ENCODE measurements at places on chromosomes 2 and 18.
A peak's percentile ranks its signal among the peaks of the same experiment; 100 is the strongest.

- no peak for DNase-seq
Measured at GRCh38 chr2:26706616-26707473, 14.3 kb downstream of the KCNK3 start.

DNA sequence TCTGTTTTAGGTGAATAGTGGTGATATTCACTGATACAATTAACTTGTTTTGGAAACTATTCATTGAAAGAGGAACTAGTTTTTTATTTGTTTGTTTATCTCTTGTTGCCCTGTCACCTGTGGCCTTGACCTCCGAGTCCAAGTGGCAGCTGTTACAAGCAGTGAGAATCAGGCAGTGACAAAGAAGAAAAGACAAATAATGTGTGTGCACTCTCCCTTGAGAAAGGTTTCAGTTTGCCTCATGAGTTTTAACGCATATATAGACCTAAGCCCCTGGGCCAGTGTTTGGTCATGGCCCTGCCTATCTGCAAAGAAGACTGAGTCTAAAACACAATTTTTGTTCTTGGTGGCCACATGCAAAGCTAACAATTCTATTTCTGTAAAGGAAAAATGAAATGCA, 15.3 kb downstream of the KYNU start:
- no peak for DNase-seq

DNA sequence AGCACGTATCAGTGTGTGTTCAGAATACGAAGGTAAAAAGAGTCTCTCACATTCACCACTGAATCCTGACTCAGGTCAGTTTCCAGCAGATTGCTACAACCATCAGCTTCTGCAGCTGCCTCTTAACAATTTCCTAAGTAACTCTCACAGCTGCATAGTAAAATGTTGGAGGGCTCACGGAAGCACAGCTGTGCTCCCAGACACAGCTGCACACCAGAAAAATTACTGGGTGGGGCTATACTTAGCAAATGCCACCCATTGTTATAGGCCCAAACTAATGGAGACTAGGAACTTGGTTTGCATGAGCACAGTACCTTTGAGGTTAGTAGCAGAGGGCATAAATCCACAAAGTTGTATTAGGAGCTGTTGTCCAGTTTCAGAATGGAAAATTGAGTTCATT, 153.9 kb upstream of the ERBB4 start:
- DNase-seq = no peak

- DNase-seq = no peak
Measured at GRCh38 chr2:74878551-74878950, 44.6 kb downstream of the HK2 start.

- DNase-seq = no peak
Measured at GRCh38 chr2:21263622-21264021, 139.9 kb downstream of the TDRD15 start.

GRCh38 chr2:69683170-69683971, 39.8 kb upstream of the AAK1 start:
- no peak for DNase-seq

DNA sequence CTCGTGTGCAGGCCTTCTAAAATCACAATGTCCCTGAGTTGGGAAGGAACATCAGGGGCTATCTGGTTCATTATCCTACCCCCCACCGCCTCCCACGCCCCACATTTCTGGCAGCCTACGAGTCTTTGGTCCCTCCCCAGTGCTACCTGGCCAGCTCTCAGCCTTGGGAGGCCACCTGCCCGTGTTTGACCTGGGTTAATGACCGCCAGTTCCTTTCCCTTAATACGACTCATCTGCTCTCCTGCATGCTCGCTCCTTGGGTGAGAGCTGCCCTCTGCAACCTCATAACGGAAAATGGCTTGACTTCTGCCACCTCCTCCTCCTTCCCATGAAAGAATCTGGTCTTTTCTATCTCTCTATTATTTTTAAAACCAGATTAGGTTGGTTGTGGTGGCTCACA, 112.5 kb downstream of the NEDD4L start:
- DNase-seq = no peak

- DNase-seq = no peak
Measured at GRCh38 chr2:190455358-190456095, 47.4 kb downstream of the MFSD6 start.

DNA sequence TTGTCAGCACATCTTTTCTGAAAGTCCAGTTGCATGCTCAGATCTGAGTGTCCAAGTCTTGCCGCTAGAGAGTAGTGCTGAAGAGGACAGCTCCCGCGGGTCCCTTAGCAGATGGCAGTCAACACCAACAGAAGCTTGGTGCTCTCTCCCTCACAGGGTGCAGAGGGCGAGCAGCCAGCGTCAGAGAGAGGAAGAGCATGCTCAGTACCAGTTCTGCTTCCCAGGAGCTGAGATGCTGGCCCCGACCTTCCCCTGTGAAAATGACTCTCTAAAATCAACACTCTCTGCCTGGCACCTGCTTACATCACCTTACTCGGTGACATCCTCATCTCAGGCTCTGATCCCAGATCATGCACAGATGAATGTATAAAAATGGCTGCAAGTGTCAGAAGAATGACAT, 86.0 kb upstream of the TWIST2 start:
- DNase-seq = no peak

- DNase-seq = no peak
Measured at GRCh38 chr2:96330407-96330806, 5.2 kb upstream of the NCAPH start.

DNA sequence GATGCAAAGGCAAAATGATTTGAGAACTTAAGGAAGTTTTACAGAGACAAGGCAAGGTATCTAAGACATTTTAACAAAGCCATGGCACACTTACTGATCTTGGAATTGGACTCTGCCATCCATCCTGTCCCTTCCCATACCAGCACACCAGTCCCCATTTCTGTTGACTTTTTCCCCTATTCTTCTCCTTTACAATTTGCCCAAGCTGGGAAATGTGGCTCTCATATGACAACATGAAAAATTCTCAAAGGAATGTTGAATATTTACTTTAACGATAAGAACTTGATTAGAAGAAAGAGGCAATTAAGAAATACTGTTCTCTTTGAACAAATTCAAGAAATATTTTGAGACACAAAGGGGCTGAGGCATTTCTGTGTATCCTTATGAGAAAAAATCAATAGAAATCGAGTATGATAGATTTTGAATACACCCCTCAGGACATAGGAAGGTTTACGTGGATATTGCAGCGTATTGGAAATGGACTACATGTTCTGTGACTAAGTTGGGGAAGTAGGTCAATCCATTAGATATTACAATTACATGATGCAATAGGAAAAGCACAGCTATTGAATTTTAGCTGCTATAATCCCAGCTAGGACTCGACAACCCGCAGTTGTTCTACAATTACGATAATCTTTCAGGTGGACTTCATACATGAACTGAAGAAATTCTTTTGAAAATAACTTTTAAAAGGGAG, 201.6 kb downstream of the TRIB2 start:
- DNase-seq = no peak

DNA sequence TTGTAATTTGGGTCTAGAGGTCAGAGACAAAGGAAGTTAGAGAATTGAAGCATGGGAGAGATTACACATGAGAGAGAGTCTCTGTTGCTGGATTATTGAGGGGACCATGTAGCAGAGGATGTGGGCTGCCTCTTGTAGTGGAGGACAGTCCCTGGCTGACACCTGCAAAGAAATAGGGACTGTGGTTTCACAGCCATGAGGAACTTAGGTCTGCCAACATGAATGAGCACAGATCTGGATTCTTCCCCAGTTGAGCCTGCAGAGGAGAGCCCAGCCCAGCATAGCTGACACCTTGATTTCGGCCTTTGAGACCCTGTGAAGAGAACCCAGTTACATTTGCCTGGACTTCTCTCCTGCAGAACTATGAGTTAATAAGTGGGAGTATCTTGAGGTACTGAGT, 179.5 kb upstream of the TWIST2 start:
- no peak for DNase-seq

DNA sequence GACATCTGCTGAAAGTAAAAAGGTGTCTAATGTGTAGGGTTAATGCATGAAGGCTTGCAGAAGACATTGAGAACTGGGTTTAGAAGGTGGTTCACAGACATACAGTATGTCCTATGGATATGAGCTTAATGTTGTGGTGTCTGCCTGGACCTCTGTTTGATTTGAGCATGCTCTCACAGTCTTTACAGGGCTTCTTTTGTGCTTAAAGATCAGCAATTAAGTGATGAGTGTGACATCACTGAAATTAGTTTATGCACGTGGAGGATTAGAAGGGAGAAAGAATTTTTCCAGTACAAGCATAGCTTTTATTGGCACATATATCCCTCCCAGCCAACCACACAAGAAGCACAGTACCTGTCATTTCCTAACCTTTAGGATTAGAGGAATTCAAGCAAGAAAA, 367.5 kb upstream of the RAB12 start:
- no peak for DNase-seq

DNA sequence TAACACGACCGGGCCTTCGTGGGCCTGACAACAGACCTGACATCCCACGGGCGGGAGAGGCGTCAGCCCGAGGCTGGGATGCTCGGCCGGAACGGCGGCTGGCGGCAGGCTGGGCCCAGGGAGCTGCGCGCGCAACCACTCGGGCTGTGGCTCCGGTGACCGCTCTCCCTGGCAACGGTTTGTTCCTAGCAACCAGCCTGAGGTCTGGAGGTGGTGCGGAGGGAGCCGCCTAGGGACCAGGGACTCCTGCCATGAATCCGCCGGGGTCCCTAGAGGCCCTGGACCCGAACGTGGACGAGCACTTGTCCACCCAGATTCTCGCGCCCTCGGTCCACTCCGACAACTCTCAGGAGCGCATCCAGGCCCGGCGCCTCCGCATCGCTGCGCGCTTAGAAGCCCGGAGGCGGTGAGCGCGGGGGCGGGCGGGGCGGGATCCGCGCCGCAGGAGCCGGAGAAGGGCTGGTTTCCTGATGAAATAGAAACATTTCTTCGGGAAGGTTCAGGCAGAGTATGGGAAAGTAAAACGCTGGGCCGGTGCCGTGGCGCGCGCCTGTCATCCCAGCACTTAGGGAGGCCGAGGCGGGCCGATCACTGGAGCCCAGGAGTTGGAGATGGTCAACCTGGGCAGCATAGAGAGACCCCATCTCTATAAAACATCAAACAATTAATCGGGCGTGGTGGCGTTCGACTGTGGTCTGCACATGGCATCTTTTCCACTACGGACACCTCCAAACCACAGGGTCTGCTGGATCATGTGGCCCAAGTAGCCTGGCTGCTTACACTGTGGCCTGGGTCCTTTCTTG, at the start of gene DRC1:
Gene DRC1 (plus strand): TSS at position 182 of the 803 bp plus-strand sequence. CDS start 70 bp downstream, at position 252.
- DNase-seq = peak; percentile 87

DNA sequence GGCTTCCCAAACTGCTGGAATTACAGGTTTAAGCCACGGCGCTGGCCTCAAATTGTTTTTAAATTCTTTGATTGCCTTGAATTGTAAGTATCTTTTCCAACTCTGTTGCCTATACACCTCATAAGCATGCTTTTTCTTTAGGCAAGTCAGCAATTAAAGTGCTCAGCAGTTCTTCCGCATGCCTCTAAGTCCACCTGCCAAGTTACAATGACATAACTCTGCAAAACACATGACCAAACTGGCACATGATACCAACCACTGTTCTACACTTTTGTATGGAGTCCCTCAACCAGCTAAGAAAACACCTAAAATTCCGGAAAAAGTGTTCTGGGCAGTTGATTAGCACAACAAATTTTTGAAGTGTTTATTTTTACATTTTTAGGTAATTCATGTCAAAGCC, 5.1 kb downstream of the TXNL4A start:
- no peak for DNase-seq

- no peak for DNase-seq
Measured at GRCh38 chr2:47118581-47118980, 36.5 kb downstream of the STPG4 start.

- no peak for DNase-seq
Measured at GRCh38 chr2:19752500-19752899, 149.3 kb downstream of the TTC32 start.

- DNase-seq = no peak
Measured at GRCh38 chr2:98932778-98933343, 3.2 kb downstream of the CRACDL start.

- no peak for DNase-seq
Measured at GRCh38 chr2:201058914-201059313, 12.6 kb downstream of the HYCC2 start.

DNA sequence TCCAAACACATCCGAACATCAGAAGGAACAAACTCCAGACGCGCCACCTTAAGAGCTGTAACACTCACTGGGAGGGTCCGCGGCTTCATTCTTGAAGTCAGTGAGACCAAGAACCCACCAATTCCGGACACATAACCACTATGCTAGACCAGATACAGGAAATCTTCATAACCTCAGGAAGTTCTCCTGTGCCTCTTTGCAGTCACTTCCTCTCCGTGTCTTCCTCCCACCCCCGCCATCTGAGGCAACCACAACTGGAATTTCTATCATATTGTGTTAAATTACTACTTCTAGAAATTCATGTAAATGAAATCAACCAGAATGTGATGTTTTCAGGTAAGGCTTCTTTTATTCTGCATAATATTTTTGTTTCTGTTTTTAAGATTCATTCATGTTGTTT, 631.0 kb upstream of the NXPH2 start:
- DNase-seq = no peak

DNA sequence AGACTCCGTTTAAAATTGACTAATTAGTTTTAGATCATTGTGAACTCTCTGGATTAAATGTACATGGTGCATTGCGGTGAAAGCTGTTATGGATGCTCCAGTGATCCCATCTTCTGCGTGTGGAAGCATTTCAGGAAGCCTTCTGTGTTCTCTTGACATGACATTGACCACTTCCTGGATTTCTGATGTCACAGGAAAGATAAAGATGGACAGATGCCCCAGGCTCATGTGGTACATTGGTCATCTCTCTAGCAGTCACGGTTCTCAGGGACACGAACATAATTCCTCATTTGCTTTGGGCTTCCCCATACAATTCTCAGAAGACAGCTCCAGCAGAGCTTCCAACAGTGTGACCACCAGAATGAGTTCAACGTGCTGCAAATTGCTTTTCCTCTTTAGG, 26.9 kb downstream of the AGAP1 start:
- no peak for DNase-seq

DNA sequence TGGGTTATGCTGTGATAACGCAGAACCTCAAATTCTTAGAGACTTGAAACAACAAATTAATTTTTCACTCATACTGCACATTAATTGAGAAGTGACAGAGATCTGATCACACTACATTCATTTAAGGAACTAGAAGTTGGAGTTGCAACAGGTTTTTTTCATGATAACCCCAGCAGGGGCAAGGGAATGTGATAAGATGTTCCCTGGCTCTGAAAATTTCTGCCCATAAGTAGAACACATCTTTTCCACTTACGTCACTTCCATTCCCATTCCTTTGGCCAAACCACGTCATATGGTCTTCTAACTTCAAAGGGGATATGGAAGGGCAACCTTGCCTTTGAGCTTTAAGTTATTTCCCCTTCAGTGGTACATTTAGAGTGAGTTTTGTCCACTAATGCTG, 29.7 kb upstream of the PSME4 start:
- DNase-seq = no peak

Measured in iPS DF 6.9 (cell line).